Dermis blood vessel endothelial cell (primary cell): ENCODE measurements at places on chromosomes 2 and 18.
A peak's percentile ranks its signal among the peaks of the same experiment; 100 is the strongest.

DNA sequence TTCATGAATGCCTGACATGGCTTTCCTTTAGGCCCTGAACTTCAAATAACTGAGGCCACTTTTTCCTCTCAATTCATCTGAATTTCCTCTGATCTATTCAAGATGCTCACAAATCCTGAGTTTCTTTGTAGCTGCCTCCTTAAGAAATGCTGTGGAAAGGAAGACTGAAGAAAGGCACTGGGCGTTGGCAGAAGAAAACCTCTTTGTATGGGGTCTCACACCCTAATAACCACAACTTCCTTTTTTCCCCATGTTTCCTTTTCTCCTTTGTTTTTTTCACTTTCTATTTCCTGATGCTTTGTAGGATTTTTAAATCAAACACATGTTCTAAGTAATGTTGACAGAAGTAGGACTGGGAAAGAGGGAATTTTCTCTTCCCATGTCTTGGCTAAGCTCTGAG lies 447.4 kb downstream of the CMPK2 start:
- no peak for DNase-seq

- peak; percentile 49 for DNase-seq
Measured at GRCh38 chr18:76687304-76687962, 134.9 kb upstream of the ZNF236 start.

DNA sequence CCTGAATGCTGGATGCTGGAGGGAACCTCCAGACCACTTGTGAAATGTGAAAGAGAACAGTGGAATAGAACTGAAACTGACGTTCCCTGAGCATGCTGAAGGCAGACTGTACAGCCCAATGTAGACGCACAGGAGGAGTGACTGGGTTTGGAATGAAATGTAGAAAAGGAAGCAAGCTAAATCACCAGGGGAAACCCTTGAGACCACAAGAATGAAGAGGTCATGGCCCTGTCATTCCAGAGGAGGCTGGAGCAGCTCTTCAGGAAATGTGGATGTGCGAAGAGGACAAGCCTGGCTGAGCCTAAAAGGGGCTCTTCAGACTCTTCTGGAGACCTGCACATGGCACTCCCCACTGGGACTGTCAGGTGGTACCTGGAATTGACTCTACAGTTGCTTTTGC lies 118.5 kb upstream of the ALPP start:
- DNase-seq, result peak; percentile 93

DNA sequence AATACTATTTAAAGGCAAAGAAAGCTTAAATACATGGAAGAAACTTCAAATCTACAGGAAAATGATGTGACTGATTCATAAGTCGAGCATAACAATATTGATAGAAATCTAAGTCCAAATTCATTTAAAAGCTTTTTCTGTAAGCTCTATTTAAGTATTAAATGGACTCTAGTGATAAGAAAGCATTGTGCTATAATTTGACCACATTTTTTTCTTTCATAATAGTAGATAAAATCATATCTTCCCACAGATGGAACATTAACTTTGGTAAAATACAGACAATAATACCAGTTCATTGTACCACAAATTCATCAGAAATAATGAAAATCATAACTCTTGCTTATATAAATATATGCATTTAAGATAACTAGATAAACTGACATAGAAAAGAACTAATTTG lies 366.5 kb downstream of the GALNT13 start:
- DNase-seq, result no peak

GRCh38 chr2:163774862-163775261 lies 39.1 kb upstream of the FIGN start:
- peak; percentile 9 for DNase-seq

DNA sequence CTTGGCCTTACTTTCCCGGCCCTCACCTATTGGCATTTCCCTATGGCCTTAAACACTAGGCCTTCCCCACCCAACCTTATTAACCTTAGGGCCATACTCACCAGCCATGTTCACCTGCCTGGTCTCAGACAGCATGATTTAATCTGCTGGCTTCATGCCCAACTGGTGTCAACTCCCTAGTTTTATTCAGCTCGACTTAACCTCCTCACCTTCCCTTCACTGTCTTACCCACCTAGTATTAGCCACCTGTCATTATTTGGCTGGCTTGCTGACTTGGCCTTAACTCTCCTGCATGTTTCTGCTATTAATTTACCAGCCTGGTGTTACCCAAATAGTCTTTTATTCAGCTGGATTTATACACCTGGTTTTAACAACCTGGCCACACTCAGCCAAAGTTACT lies 136.0 kb upstream of the ZSWIM2 start:
- no peak for DNase-seq

GRCh38 chr2:190809139-190809764 lies 71.4 kb upstream of the GLS start:
- no peak for DNase-seq

DNA sequence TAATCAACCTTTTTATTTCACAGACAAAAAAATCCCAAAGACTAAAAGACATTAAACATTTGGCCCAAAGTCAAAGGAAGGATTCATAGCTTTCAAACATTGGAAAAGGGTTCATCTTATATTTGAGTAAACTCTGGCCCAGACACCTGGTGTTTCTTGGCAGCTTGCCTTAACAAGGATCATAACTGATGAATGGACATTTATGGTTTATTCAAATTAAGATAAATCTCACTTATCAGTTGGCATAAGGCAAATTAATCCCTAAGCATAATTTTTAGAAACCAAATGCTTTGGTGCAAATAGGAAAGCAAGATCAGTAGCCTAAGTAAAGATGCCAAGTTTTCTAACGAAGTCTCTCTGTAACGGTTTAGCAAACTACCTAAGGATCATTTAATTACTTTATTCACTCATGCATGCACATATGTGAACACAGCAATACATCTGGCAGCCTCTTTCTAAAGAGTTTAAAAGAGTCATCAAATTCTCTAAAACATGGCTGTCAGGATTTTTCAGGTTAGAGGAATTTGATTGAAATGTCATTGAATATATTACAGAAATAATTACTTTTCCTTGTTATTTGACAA lies 323.4 kb upstream of the RBMS1 start:
- no peak for DNase-seq

- DNase-seq, result no peak
Measured at GRCh38 chr2:173589604-173590275, 235.1 kb downstream of the CDCA7 start.

GRCh38 chr2:54763636-54764291 lies 40.3 kb downstream of the EML6 start:
- DNase-seq, result peak; percentile 21

DNA sequence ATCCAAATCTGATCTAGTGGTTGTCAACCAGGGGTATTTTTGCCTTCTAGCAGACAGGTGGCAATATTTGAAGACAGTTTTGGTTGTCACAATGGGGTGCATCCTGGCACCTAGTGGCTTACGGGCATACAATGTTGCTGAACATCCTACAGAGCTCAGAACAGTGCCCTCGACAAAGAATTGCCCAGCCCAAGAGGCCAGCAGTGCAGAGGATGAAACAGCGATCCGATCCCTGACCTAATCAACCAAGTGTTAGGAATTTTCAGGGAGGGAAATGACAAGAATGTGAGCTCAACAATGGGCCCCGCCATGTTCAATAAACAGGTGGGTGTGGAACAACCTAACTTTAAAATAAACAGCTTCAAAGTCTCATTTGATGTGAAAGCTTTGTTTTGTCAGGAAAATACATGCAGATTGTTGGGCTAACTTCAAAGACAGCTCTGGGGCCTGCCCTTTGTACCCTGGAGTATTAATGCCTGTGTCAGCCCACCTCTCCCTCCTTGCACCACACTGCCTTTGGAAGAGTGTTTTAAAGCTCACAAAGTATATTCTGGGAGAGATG lies 22.5 kb upstream of the SCYGR5 start:
- DNase-seq, result no peak

DNA sequence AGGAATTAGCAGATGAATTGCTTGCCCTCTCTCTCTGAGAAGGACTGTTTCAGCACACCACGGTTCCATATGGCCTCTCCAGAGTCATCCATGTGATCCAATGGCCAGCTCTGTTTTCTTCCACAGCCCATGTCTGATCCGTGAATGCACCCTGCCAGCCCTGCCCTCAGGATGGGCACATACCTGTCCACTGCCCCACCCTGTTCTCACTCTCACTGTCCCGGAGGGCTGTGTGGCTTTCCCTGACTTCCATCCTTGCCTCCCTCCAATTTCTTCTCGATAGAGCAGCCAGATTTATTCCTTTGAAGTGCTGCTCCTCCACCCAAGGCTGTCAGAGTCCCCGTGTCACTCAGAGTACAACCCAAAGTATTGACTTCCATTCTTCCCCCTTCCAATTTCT lies 343.1 kb downstream of the TGIF1 start:
- DNase-seq, result no peak

DNA sequence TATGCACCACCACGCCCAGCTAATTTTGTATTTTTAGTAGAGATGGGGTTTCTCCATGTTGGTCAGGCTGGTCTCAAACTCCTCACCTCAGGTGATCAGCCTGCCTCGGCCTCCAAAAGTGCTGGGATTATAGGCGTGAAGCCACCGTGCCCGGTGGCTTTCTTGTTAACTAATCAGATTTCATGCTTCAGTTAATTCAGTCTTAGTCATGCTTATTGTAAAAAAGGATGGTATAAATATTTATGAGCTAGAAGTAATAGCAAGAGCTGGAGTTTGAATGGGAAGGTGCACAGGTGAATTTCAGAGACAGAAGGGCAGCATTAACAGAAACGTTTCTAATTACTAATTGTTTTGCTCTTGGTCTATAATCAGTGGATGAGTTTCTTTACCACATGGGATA lies 10.3 kb downstream of the GEMIN6 start:
- no peak for DNase-seq

DNA sequence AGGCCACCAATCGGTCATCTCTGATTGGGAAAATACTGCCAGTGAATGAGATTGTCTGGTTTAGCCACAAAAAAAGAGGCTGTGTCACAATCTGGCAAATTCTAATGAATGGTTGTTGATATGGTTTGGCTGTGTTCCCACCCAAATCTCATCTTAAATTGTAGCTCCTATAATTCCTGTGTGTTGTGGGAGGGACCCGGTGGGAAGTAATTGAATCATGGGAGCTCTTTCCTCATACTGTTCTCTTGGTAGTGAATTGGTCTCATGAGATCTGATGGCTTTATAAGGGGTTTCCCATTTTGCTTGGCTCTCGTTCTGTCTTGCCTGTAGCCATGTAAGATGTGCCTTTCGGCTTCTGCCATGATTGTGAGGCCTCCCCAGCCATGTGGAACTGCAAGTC lies 838.3 kb downstream of the SLC4A3 start:
- DNase-seq, result no peak

DNA sequence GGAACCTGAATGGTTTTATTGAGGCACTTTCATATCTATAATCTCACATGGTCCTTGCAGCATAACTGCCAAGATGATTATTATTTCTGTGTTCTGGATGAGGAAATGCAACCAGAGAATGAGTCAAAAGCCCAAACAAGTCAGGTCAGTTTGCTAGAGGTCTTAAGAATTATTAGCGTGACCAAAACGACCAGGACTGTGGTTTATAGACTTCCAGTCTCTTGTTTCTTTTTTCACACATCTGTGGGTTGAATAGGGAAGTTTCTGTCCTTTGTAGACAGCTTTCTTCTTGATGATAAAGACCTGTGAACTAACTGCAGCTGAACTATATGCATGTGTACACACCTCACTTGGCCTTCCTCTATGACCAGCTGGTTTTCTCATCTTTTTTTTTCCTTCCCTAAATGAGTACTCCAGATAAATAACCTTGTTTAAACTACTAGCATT lies 13.9 kb downstream of the ADAM23 start:
- no peak for DNase-seq

DNA sequence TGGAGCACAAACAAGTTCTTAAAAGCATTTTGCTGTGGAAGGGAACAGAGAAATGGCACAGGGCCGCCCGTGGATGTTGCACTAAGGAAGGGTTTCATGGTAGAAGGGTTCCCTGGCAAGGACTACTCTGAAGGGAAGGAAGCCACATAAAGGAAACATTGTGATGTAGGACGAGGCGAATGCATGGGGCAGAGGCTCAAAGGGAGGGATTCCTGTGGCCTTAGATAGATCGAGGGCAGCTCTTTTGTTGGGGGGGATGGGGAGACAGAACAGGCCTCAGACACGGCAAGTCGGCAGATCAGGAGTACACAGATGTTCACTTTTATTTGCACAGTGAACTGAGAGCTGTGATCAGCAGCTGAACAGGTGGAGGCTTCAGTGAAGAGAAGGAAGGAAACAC lies 205.4 kb downstream of the SNTG2 start:
- DNase-seq, result no peak

DNA sequence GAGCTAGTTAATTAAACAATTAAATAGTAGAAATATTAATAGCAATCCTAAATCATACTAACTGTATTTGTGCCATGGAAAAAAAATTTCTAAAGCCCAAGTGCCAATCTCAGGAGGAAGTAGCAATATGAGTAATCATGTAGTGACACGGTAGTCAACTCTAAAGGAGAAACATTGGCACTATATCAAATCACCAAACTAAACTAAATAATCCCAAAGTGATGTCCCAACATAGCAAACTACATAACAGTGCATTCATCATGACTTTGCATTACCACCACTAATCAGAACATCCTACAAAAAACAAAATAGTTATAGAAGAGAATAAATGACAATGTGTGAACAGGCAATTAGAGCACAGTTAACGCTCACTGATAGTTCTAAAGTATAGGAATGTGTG lies 195.1 kb downstream of the EXOC6B start:
- peak; percentile 39 for DNase-seq

DNA sequence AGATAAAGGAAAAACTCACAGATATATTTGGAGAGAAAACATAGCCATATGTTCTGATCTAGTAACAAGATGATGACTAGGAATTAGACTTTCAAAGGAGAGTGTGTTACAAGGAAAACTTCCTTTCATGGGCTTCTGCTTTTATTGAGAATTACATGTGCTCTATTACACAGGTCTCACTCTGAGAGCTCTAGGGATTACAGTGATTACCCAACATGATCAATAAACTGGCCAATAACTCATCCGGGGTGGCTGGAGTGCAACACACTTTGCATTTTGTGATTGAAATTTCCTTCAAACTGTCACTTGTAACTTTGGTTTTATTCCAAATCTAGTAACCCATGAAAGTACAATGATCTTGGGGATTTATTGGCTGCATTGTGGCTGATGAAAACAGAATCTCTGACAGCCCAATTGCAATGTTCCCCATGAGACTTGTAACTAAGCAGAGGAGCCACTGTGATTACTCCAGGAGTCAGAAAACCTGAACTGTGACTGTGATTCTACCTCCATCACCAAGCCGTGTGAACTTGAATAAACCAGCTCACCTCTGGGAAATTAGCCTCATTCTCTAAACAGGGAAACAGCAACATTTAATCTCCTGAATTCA lies 40.2 kb upstream of the LRRC30 start:
- DNase-seq, result no peak

- no peak for DNase-seq
Measured at GRCh38 chr2:80365762-80366161, 61.2 kb upstream of the LRRTM1 start.

- DNase-seq, result no peak
Measured at GRCh38 chr2:201855356-201855755, 49.0 kb downstream of the CDK15 start.

- peak; percentile 15 for DNase-seq
Measured at GRCh38 chr2:12317814-12318426, 398.8 kb upstream of the TRIB2 start.

- DNase-seq, result no peak
Measured at GRCh38 chr2:167785606-167786216, 461.7 kb downstream of the STK39 start.

- peak; percentile 90 for DNase-seq
Measured at GRCh38 chr2:190978389-190979053, 35.5 kb downstream of the STAT1 start.

- peak; percentile 97 for DNase-seq
Measured at GRCh38 chr2:8678731-8679566, 2.9 kb upstream of the ID2 start.

- DNase-seq, result peak; percentile 66
Measured at GRCh38 chr2:230795856-230796255, 68.9 kb upstream of the ITM2C start.
